ENCODE measurements at places on chromosomes 5 and 9. TPM values are rescaled to one million over a fixed set of nuclear protein-coding genes. Genes with fewer than 3 reads are reported as not detected.

- DNase-seq: no peak
Observed at GRCh38 chr5:777756-778161, 6.8 kb downstream of the ZDHHC11B start.

The WDR31 gene
- total RNA-seq: 3.1 TPM

GRCh38 chr5:134957920-134958608, 9.6 kb upstream of the CATSPER3 start:
- DNase-seq: no peak

GRCh38 chr9:124812441-124812876, 35.5 kb downstream of the OLFML2A start:
- peak; percentile 48 for DNase-seq

DNA sequence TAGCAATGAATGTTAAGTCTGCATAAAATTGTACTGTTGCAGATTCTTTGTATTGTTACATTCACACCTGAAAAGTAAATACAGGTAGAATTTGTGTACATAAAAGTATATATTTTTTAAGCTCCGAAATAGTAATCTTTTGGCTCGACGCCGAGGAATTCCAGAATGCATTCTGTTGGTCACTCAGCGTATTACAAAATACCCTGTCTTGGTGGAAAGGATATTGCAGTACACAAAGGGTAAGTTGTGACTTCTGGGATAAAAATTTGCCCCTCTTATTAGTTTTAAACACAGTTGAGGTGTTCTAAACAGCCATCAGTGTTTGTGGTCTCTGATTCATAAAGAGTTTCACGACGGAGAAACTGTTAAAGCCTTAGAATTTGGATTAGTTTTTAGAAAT, 257.6 kb downstream of the ARHGEF28 start:
- no peak for DNase-seq

DNA sequence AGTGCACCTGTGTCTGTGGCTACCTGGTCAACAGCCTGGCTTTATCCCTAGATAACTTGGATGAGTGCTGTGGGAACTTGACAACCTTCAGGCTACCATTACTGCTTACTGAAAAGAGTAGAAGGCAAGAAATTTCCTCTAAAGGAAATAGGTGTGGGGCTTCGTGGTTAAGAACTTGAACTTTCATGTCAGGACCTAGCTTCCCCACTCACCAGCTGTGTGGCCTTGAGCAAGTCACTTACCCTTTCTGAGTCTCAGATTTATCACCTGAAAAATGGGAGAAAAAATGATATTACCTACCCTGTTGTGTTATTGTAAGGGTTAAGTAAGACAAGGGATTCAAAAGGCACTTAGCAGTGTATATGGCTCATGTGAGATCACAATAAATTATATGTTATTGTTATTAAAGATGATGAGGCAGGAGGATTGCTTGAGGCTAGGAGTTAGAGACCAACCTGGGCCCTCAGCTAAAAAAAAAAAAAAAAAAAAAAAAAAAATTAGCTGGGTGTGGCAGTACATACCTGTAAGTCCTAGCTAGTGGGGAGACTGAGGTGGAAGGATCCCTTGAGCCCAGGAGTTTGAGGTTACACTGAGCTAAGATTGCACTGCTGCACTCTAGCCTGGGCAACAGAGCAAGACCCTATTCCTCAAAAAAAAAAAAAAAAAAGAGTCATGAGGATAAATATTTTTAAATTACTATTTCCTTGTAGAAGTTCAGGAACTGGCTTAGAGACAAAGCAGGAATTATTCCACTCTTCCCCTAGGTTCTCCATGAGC, 97.0 kb upstream of the SPRY4 start:
- no peak for DNase-seq

DNA sequence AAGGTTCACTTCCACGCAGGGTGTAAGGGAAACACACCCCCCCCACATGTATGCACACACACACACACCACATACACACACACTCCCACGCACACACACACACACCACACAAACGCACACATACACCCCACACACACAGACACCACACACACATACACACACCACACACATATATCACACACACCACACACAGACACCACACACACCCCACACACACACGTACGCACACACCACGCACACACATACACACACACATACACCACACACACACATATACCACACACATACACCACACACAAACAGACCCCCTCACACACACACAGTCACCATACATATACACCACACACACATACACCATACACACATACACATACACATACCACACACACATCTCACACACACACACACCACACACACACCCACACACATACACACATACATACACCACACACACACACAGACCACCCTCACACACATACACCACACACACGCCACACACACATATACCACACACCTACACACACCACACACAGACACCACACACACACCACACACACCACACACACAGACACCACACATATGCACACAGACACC, 44.3 kb upstream of the NEURL1B start:
- no peak for DNase-seq

DNA sequence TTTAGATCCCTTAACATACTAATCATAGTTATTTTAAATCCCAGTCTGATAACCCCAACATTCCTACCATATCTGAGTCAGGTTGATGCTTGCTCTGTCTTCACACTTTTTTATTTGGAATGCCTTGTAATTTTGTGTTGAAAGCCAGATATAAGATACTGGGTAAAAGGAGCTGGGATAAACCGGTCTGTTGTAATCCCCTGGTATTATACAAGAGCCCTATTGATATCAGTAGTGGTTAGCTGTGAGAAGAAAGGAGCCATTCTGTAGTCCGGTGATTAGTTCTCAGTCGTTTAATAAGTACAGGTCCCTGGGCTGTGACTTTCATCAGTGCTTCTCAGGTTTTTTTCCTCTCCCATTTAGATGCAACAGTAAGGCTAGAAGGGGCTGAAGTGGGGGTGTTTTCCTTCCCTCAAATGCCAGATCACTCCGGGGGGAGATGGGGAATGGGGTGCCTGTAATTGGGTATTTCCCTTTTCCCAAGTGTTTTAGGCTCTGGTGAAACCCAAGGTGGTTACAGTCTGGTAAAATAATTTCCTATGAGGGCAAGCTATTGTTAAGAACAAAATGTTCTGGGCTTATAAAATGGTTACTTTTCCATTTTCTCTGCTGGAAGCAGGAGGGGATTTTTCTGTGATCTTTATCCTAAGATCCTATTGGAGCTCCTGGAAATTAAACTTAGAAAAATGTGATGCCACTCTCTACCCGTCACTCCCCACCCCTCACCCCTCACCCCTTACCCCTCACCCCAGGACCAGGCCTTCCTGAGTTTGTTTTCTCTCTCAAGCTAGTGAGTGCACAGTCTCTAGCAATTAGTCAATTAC, 72.7 kb downstream of the KCNN2 start:
- DNase-seq: no peak

The CCNJL gene
- 13.2 TPM for total RNA-seq

DNA sequence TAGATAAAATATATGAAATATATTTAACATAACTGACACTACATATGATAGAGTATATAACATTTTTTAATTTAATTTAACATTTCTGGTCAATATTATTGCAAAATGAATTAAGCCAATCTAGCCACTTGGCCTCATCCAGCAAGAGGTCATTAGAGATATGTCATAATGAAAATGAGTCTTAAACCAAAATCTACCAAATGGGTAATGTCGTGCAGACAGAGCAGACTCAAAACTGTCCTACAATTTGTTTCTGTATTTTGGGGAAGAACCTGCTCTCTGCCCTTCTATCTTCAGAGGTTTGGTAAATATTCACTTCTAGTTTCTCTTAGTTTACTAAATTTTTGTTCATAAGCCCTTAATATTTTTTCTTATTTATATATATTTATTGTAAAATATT, 61.4 kb downstream of the ARHGEF28 start:
- no peak for DNase-seq

The UQCRQ gene
- total RNA-seq: 719 TPM

The PCDHA12 gene
- 0.78 TPM for total RNA-seq

DNA sequence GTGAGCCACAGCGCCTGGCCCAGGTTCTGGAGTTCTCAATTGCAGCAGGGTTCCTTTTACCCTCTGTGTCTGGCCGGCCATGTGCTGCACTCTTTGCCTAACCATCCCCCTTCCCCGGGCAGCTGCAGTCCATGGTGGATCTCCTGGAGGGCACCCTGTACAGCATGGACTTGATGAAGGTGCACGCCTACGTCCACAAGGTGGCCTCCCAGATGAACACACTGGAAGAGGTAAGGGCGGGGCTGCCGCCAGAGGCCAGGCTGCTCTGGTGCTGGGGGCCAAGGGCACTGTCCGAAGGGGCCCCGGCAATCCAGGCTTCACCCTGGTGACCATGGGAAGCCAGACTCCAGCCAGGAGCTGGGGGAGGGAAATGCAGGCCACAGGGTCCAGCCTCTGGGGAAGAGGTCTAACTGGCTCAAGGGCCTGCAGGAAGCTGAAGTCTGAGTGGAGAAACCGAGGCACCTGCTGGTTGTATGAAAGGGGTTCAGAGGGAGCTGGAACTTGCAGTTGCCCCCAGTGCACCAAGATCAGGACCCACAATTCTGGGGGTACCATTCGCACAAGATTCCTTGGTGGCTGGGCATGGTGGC, 18.1 kb downstream of the OLFML2A start:
- DNase-seq: peak; percentile 66

The RABGAP1 gene
- total RNA-seq: 55.7 TPM

The MZB1 gene
- total RNA-seq: 0.24 TPM

The PTGDS gene
- total RNA-seq: not detected

GRCh38 chr5:92836855-92837755, 743.9 kb downstream of the NR2F1-AS1 start:
- DNase-seq: no peak

Measured in Calu3 (cell line).